NCI-H524 treated with DMSO at 0.1 percent for 48 hours (cell line): ENCODE measurements at places on chromosomes 16 and 17.

DNA sequence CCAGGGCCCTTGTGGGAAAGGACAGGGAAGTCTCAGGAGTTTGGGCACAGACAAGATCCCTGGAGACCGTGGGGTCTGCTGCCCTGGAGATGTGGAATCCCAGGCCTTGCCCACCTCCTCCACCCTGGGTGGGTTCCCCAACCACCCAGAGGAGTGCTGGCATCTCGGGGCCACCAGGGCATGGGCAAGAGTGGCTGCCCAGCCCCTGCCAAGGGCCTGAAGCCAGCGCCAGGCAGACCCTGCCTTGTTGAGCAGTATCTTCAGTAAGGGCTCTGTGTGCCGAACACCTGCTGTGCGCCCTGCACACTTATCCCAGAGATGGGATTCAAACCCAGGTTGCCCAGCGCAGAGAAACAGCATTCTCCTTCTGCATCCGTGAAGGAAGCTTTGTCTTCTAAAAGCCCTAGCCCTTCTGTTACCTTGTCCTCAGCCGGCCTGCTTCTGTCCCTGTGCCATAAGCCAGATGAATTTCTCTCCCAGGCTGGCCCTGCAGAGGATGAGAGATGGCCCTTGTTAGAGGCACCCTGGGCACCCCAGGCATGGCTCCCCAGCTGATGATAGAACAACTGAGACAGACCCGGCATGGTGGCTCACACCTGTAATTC is 32.4 kb downstream of the TMEM235 start:
- DNase-seq, result no peak

DNA sequence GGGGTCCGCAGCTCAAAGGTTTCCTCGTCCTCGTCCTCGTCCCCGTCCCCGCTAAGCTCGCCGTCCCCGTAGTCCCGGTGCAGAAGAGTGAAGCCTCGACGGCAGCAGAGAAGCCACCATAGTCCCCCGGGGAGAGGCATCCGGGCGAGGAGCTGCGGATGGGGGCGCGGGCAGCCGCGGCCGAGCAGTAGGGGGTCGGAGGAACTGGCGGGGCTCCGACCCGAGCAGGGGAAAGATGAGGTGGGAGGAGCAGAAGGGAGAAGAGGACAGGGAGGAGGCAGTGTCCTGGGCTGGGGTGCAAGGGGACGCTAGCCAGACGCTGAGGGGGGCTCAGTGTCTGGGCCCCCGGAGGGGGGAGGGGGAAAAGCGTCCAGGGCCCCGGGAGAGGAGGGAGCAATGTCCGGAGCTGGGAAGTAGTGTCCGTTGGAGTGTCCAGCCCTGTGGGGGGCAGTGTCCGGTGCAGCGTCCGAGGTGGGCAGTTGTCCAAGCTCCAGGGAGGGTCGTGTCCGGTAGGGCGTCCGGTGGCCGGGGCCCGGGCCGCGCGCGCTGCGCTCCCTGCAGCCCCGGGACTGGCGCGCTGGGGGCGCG is at the start of gene PLEKHH3:
Gene PLEKHH3 (minus strand): TSS at position 571 of the 588 bp plus-strand sequence. CDS start 431 bp downstream, at position 140.
- no peak for DNase-seq

- DNase-seq, result no peak
Observed at GRCh38 chr17:34276826-34277225, 6.8 kb downstream of the CCL7 start.

DNA sequence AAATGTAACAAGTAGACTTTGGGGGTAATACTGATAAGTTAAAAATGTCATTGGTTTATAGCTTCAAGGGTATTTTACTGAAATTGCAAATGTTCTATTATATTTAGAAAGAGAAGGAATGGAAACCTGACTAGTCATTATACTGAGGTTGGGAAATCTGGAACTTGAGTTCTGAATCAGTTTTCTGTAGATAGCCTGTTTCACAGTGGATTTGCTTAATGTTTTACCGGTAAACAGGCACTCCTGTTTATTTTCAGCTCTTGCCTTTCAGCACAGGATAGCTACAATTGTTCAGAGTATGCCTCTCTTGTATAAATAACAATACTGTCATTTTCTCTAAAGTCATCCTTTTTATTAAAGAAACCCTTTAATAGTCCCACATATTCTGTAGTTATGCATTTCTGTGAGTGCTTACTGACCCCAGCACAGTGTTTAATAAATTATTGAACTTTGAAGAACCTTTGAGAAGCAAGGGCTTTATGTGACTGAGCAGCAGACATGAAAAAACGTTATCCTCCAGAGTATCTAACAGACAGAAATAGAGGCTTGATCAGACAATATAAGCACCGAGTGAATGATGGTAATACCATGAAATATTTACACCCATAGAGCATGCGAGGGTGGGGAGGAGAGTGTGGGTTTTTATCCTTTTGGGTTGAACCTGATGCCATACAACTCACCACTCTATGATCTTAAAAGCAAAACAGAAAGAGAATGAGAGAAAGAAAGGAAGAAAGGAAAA is 58.2 kb downstream of the FTO start:
- no peak for DNase-seq

DNA sequence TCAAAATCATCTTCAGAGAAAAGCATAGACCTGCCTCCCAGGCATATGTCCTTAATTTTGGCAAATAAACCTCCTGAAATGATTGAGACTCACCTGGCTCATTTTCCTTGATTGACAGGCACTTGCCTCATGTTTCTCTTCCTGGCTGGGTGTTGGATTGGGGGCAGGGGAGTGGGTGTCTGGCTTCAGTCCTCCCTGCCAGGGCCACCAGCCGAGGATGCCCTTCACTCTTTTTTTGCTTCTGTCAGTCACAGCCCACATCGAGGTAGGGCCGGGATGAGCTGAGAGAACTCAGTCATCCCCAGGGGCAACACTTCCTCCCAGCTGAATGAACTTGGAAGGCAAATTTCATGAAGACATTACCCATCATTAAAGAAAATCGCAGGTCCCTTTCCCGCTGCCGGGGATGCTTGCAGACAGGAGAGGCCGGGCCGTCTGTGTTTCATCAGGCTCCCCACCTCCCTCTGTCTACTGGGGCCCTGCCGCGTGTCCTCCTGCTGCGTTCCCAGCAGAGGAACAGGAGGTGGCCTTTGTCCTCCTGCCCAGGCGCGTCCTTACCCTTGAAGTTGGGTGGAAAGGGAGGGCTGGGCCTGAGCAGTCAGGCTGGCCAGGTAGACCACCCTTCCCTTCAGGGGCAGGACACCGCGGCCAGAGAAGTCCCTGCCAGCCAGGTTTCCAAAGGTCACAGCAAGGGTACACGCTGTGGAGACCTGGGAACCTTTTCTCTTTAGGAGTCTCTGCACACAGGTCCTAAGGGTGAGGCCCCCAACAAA is 11.2 kb upstream of the DNAH17 start:
- DNase-seq, result no peak

DNA sequence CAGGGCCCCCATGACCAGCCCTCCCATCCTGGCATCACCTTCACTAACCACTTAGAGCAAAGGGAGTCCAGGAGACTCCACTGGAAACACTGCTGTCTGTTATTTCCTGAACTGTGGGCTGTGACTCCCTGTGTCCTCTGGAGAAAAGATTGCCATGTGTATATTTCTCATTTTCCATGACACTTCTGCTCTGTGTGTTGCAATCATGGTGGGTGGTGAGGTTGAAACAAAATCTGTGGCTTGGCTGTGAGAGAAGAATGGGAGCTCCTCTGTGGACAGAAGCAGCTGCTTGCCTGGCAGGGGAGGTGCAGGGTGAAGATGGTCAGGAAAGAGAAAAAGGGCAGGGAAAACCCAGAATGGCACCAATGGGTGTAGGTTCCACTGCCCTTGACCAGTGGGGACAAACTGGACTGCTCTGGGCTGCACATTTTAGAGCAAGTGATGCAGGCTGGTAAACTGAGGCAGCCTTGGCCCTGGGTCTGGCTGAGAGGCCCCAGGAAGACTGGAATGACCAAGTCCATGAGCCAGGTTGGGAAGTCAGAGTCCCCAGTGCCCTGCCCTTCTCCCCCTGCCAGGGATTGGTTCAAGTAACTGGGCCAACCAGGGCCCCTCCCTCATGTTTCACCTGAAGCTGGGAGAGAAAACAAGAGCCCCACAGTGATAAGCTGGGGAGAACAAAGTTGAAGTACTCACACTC is 314.3 kb downstream of the C16orf95 start:
- no peak for DNase-seq

GRCh38 chr17:20263595-20263994 is 203.7 kb downstream of the LGALS9B start:
- no peak for DNase-seq

DNA sequence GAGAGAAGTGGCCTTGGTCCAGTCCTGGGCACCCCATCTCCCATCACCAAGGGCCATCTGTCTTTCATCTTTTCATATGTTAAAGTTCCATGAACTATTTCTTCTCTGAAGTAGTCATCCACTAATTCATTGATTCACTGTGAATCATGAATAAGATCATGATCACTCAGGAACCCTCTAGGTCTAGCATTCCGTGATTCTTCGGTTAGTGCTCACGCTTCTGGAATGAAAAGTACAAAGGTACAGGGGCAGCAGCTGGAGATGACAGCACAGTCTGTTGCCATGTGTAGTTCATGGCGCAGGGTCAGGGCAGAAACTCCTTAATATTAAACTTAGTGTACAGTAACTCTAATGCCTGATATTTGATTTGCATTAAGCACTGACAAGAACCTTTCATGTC is 127.1 kb downstream of the CDH13 start:
- DNase-seq, result no peak

- no peak for DNase-seq
Observed at GRCh38 chr16:912684-913613, 57.8 kb downstream of the LMF1 start.

GRCh38 chr17:45409659-45410076 is 23.0 kb downstream of the ARHGAP27 start:
- DNase-seq, result no peak

- DNase-seq, result no peak
Observed at GRCh38 chr17:6491071-6491700, 46.9 kb downstream of the PIMREG start.

- no peak for DNase-seq
Observed at GRCh38 chr17:42512733-42513251, 23.2 kb upstream of the NAGLU start.

GRCh38 chr17:2090804-2091534 is 36.1 kb downstream of the HIC1 start:
- DNase-seq, result no peak

GRCh38 chr16:63816276-63816675 is 1305.6 kb downstream of the CDH11 start:
- DNase-seq, result no peak

- DNase-seq, result no peak
Observed at GRCh38 chr17:82244413-82245133, 15.7 kb downstream of the SLC16A3 start.

GRCh38 chr17:33284022-33284421 is 9.1 kb downstream of the ASIC2 start:
- no peak for DNase-seq

DNA sequence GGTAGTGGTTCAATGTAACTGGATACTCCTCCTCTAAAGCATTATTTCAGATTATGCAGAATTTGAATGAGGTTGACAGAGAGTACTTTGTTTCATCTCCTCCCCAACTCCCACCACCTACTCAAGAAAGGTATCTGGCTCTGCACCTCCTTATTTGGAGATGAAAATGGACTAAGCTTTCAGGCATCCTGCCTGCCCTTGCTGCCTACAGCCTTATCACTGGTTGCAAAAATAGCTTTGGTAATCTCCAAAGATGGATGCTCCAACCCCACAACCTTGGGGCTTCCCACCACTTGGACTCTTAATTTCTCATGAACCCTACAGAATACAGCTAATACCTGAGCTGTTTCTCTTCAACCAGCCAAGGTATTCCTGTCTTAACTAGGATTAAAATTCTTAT is 45.3 kb upstream of the CORO6 start:
- no peak for DNase-seq

GRCh38 chr16:82626791-82627261 is at the start of gene CDH13:
CDH13 (plus strand) TSS chr16:82626969.
- DNase-seq, result no peak

DNA sequence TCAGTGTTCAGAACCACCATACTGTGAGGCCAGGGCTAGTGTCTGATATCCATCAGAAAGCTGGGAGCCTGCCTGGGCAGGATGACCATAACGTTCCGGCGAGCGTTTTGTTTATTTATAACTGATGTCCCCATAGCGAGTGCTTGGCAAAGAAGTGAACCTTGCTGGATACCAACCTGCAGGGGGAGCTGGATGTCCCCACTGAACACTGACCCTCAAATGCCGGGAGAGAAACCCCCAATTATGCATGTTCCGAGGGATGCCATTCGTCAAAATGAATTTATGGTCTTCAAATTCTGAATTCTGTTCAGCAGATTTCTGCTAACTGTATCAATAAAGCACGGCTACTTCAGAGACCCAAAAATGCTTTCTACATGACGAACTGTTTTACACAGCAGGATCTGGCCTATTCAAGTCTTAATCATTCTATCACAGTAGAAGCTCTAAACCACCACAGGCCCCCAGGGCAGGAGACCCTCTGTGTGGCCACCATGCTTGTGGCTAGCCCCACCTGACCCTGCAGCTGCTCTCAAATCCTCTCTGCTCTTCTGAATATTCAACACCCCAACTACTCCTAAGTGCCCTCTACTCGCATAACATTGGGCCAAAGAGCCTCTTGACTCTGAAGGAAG is 15.2 kb downstream of the MED24 start:
- no peak for DNase-seq

- no peak for DNase-seq
Observed at GRCh38 chr17:2954898-2955445, 108.4 kb downstream of the OR1D5 start.

- DNase-seq, result no peak
Observed at GRCh38 chr17:15220785-15221184, 44.3 kb downstream of the PMP22 start.

GRCh38 chr17:35560703-35561102 is at the start of gene SLFN14:
SLFN14 (minus strand) TSS chr17:35560819; CDS start chr17:35558062, 2,757 bp downstream.
- DNase-seq, result no peak

DNA sequence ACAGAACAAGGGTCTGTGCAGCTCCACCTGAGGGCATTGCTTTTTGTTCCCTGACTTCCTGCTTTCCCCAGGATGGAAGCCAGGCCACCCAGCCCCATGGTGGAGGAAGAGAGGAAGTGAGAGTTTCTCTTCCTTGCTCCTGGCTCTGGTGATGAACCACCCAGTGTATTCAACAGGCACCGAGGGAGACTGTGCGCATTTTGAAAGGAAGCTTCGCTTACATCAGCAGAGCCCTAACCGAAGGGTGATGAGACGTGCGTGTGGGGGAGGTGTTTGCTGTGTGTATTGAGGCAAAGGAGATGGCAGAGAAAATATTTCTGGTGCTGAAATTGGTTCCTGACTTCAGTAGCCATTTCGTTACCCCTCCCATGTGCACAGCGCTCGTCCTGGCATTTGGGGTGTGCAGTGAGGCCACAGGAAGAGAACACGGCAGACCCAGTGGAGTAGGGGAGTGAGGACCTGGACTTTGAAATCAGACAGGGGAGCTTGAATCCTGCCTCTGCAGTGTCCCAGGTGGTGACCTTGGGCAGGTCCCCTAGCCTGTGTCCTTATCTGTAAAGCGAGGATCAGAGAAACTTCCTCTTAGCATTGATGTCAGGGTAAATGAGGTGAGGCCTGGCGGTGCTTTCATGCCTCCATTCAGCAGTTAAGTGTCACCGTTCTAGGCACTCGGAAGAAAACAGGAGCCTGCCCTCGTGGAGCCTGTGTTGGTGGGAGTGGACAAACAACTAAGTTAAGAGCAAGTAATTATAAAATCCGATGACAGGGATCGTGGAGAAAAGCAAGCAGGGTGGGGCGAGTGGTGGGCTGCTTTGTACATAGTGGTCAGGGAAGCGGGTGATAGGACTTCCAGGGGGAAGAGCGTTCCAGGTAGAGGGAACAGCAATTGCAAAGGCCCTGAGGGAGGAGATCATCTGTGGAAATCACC is 7.4 kb downstream of the CMIP start:
- DNase-seq, result no peak
